Ureter (tissue), 1 donor: ENCODE measurements at places on chromosomes 1 and 21. TPM values are rescaled to one million over a fixed set of nuclear protein-coding genes. Genes with fewer than 3 reads are reported as not detected.

GRCh38 chr1:181099152-181100014, 10.9 kb downstream of the IER5 start:
- DNase-seq: no peak

DNA sequence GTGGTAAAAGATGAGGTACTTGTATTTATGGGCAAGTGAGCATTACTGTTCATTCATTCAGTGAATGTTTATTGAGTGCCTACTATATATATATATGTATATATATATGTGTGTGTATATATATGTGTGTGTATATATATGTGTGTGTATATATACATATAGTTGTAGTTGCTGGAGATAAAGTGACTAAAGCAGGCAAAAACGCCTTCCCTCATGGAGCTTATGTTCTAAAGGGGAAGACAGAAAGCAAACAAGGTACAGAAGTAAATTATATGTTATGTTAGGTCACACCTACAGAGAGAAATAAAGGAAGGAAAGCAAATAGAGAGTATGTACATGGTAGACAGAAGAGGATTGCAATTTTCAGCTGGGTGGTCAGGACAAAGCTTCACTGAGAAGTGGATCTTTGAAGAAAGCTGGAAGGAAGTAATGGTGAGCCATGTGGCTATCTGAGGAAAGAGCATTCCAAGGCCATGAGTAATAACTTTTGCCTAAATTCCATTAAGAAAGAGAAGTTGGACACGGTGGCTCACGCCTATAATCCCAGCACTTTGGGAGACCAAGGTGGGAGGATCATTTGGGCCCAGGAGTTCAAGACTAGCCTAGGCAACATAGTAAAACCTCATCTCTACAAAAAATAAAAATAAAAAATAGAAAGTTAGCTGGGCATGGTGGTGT, 33.5 kb upstream of the KLF17 start:
- DNase-seq: no peak

DNA sequence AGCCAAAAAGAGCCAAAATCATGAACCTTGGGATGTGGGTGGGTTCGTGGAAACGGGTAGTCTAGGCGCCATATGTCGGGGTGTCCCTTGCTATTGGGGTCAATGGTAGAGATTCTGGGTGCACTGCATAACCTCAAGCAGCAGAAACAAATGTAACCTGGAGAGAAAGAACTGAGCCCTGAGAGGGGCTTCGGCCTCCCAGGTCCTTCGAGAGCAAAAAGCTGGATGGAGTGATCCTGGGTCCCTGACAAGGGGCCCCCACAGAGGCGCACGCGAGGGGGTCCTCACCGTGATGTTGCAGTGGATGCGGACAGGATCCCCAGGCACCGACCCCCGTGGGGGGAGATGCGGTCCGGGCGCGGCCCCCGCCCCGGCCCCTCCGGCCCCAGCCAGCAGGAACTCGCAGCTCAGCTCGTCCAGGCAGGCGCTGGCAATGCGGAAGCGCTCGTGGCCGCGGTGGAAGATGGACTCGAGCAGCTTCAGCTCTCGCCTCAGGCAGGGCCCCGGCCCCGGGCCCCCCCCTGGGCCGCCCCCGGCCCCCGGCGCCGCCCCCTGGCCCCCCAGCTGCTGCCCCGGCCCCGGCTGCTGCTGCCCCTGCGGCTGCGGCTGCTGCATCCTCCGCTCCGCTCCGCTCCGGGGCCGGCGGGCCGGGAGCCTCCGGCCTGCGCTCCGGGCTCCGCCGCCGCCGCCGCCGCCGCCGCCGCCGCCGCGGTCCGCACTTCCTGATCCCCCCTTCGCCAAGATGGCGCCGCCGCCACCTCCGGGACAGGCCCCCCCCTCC, at the start of gene UBE2Q1:
TSS of gene UBE2Q1 (minus strand) at position 724 of the 781 bp plus-strand sequence. CDS start at position 615, 109 bp downstream.
- peak; percentile 76 for DNase-seq

DNA sequence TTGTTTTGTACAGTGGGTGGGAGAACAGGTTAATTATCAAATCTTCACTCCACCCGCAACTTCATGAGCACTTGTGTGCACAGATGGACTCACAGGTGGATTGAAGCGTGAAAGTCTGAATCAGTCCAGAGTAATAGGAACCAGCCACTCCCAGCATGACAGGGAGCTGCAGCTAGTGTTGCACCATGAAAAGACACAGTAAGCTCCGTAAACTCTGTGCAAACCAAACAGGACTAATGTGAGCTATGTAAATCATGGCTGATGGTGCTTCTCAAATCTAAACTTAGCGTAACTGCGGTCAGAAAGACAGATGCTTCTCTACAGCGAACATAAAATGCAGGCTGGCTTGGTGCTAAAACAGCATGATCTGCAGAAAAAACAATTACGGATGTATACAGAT, 114.4 kb downstream of the CENPF start:
- no peak for DNase-seq

ADAMTS1 gene
- 145 TPM for total RNA-seq

FAAH gene
- 62.9 TPM for total RNA-seq

UQCRHL gene
- 0.96 TPM for total RNA-seq
